ENCODE measurements at places on chromosomes 6 and 20.
A peak's percentile ranks its signal among the peaks of the same experiment; 100 is the strongest.

DNA sequence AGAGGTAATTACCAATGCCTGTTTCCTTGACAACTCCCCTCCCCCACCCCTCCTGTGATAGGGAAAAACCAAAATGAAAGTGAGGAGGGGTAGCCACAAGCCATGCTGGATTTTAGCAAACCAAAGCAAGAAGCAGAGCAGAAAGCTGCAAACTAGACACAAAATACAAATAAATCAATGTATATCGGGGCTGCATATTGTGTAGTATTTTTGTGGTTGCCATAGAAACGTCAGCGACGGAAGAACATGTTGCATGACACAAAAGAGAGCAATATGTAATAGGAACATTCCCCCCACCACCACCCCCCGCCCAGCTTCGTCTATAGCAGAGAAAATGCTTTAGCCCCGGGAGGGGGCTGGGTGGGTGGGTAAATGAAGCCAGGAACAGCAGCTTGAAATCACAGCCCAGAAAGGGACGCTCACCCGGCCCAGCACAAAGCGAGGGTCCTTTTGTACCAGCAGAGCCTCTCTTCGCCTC, 548 bp downstream of the AGPAT4 start:
- DNase-seq = no peak

DNA sequence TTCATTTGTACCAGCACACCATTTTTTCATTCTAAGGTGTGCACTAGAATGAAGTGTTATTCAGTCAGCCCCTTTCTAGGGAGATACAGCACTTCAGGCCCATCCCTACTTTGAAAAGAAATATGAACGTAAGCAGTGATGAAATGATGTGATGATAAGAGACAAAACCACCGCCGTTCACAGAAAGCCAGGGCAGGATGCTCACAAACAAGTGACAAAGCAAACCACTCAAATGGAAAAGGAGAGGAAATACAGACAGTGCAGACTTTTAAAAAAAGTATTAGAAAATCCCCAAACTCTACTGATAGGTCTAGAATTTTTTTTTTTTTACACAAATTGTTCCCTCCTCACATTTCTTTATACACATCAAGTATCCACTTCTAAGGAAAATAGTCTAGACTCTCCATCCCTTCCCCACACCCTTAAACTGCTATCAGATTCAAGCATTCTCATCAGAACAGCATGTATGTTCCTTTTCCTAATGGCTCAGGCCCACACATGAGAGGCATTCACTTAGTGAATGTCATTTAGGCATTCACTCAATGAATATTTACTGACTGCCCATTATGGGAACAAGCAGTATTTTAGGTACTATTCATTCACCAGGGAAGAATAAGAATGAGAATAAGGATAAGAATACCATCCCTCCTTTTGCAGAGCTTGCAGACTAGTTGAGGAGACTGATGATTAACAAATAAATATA, 243.5 kb downstream of the GMPR start:
- DNase-seq = no peak

DNA sequence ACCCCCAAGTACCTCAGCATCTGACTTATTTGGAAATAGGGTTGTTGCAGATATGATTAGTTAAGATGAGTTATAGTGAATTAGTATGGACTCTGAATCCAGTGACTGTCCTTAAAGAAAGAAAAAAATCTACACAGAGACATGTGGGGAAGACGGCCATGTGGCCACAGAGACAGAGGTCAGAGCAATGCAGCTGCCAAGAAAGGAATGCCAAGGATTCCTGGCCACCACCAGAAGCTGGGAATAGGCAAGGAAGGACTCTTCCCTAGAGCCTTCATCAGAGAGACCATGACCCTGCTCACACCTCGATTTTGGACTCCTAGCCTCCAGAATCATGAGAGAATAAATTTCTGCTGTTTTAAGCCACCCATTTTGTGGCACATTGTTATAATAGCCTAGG, 81.8 kb downstream of the FYN start:
- DNase-seq = no peak

GRCh38 chr6:159089909-159090308, 45.1 kb upstream of the TAGAP start:
- no peak for DNase-seq

DNA sequence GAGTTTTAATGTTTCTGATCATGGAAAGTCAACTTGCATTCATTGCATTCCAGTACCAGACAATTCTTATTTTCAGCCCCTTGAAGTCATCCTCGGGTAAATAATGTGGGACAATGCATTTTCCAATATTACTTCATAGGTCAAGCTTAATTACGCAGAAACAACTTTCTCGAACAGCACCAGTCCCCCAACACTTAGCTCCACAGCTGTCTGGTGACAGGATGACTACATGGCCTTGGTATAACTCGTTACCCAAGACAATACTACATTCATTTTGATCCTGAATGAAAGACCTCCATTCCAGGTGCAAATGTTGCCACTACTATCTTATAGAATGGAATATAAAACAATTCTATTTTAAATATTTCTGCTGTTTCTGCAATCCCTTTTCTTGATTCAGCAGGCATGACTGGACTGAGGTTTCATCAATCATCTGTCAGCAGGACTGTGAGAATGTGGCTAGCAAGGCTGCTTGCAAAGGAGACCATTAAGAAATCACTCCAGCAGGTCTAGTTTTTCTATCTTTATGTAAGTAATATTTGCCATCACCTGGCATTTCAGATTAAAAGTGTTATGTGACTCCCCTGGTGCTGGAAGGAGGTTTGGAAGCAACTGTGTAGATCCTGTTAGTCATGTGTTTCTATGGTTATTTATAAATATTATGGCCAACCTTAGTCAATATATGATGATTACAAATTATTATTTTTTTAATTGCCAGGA, 147.9 kb downstream of the HAO1 start:
- no peak for DNase-seq

DNA sequence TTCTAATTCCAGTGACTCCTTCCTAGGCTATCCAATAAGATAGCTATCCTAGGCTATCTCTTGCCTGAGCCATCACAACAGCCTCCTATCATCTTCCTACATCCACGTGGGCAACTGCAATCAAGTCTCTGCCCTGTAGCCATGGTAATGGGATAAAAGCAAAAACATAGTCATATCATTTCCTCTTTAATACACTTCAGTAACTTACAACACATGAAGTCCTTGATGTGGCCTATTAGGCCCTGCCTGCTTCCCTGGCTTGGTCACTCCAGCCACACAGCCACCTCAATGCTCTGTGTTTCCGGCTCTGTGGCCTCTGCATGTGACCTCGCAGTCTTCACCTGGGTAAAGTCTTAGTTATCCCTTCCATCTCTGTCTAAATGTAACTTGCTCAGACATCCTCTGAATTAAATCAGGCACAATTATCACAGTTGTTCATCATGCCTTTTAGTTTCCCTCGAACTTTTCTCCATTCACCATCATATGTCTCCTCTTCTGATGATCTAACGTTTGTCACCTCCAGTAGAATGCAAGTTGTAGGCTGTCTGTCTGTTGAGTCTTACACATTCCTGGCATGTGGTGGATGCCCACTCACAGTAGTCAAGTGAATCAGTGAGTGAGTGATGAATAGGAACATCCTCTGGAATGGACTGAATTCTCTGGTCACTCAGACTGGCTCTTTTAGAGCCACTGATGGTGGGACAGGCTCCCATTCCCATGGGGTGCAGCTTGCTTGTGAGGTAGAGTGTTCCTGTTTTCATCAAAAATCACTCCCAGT, 229.4 kb downstream of the TBC1D7 start:
- peak; percentile 14 for DNase-seq

GRCh38 chr6:84278321-84278998, 51.0 kb upstream of the CEP162 start:
- no peak for DNase-seq

DNA sequence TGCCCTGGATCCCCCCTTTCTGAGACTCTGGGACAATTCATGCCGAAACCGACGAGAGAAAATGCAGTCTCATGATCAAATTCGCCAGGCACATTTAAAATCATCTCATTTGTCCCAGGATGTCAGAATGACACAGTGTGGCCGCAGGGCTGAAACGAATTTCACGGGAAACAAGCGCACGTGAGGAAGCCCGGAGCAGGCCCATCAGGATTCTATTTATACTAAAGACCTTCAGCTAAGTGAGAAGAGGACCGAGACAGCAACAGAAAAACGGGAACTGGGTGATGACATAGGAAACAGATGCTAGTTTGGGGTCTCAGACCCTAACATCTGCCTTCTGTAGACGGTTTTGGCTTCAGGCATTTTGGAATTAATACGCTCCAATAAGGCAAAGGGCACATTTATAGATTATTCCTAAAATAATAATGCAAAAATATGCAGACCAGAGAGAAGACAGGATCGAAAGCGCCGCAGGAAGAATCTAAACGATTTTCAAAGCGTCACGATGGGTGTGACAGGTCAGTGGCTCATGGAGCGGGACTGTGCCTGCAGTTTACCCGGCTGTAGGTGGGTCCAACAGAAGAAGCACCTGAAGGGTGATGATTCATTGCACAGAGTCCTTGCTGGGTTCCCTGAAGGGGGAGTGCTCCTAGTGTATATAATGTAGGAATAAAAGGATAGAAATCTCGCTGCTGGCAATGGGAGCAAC, 80.8 kb upstream of the MPC1 start:
- DNase-seq = no peak

GRCh38 chr6:84227044-84227433, 404 bp downstream of the CEP162 start:
- DNase-seq = no peak

DNA sequence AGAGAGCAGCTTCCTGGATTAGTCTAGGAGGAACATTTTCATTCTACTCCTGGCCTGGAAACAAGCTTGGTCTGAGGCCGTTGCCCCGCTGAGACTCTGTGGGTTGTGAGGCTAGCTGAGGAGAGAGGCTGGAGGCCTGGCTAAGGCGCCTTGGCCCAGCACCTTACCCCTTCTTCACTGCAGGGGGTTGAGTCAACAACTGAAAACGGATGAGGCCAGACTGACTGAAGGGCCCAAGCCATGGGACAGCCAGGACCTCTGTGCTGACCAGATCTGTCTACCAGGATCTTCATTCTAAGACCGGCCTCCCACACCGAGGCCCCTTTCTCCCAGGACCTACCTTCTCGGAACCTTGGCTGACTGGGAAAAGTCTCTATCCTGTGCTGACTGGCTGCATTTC, 3.5 kb upstream of the AVP start:
- no peak for DNase-seq

DNA sequence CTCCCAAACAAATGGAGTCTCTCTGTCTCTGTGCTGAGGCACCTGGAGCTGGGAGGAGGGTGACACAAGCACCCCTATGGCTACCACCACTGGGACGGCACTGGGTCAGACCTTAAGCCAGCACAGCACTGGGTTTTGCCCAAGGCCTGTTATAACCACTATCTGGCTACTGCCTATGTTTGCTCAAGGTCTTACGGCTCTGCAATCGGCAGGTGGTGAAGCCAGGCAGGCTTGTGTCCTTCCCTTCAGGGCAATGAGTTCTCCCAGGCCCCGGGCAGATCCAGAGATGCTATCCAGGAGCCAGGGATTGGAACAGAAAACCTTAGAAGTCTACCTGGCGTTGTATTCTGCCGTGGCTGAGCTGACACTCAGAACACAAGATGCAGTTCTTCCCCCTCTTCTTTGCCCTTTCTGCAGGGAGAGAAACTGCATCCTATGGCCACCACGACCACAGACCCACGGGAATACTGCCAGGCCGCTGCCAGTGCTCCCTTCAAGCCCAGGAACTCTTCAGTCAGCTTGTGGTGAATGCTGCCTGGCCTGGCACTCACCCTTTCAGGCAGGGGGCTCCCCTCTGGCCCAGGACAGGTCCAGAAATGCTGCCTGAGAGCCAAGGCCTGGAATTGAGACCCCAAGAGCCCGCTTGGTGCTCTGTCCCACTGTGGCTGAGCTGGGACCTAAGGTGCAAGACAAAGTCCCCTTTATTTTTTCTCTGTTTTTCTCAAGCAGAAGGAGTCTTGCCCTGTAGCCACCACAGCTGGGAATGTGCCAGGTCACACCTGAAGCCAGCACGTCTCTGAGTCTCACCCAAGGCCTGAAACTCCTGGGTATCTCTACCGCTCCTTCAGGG, 67.0 kb upstream of the FRMD1 start:
- no peak for DNase-seq

GRCh38 chr6:85923013-85923430, 280.3 kb upstream of the SYNCRIP start:
- peak; percentile 76 for DNase-seq

GRCh38 chr6:170045563-170045960, 245.3 kb downstream of the DLL1 start:
- no peak for DNase-seq

GRCh38 chr6:170172392-170172791, 118.5 kb downstream of the DLL1 start:
- DNase-seq = no peak

DNA sequence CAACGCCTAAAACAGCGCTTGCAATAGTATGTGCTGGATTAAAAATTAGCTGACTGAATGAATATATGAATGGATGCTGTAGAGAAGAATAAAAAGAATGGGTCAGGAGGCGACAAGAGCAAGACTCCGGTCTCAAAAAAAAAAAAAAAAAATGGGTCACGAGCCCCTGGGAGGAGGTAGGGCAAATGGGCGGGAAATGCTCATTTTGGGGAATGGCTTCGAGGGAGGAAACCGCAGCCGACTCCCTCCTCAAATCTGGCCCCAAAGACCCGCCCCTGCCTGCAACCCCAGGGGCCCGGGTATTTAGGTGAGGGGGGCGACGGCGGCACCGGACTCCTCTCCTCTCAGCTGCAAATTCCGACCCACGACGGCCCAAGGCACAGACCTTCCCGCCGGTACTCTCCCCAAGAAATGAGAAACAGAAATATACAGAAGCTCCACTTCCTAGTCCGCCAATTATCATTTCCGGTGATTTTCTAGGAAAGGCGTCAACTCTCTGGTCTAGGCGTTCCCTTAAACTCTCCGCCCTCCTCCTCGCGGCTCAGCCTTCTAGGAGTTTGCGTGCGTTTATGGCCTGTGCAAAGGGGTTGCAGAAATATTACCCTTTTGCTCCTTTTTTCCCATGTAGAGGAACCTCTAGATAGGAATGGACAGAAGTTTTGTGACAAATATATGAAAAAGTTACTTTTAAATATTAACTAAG, at the start of gene ZNF311:
TSS of gene ZNF311 (minus strand) at position 133 of the 703 bp plus-strand sequence. CDS start 1,361 bp downstream, outside the sequence.
- DNase-seq = peak; percentile 22

DNA sequence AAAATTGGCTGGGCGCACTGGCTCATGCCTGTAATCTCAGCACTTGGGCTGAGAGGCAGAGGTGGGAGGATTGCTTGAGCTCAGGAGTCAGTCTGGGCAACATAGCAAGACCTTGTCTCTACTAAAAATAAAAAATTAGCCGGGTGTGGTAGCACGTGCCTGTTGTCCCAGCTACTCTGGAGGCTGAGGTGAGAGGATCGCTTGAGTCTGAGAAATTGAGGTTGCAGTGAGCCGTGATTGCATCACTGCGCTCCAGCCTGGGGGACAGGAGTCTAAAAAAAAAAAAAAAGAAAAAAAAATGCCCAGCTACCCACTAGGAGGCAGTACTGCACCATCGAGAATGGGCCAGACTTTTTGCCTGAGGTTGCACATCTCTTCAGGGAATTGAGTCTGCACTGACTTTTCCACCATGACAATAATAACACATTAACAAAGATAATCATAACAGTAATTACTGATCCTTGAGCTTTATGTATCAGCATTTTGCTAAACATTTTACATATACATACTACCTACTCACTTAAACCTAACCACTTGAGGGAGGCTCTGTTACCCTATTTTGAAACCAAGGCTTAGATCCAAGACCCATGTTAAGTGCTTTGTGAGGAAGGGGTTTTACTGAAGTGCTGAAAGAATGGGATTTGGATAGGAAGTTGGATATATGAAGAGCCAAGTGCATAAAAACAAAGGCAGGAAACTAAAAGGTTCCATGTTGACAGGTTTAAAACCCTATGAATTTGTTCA, 21.0 kb downstream of the SRSF3 start:
- peak; percentile 27 for DNase-seq

GRCh38 chr6:56954403-56955170, at the start of gene BEND6:
Gene BEND6 (plus strand): TSS chr6:56955107. CDS start chr6:56981811, 26,704 bp downstream.
- peak; percentile 52 for DNase-seq
